ENCODE measurements at places on chromosomes 11 and 22. TPM values are rescaled to one million over a fixed set of nuclear protein-coding genes. Genes with fewer than 3 reads are reported as not detected.
A peak's percentile ranks its signal among the peaks of the same experiment; 100 is the strongest.

- DNase-seq, result no peak
These were observed 142.0 kb downstream of the SLC17A6 start for GRCh38 chr11:22479971-22480720.

- DNase-seq, result no peak
These were observed 71.8 kb downstream of the ADAMTS15 start for GRCh38 chr11:130520271-130520671.

- no peak for DNase-seq
These were observed 1149.1 kb upstream of the RAG2 start for GRCh38 chr11:37747121-37747520.

DNA sequence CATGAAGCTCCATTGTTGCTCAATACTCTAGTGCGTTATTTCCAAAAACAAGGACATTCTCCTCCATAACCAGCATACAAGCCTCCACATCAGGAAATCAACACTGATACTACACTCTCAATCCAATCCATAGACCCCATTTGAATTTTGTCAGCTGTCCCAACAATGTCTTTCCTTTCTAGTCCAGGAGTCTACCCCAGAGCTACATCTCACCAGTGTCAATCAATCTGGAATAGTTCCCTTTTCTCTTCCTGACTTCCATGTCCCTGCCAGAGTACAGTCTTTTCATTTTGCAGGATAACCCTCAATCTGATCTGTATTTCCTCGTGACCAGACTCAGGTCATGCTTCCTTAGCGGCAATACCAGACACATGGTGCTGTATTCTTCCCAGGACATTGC, 43.0 kb downstream of the TCF20 start:
- DNase-seq, result no peak

Gene ZNF408
- total RNA-seq, result 12.1 TPM

GRCh38 chr11:69111624-69112542, 43.9 kb upstream of the SMIM38 start:
- DNase-seq, result no peak

GRCh38 chr22:29308148-29308790, 1.8 kb downstream of the GAS2L1 start:
- no peak for DNase-seq

GRCh38 chr11:75468534-75469340, 35.7 kb upstream of the KLHL35 start:
- DNase-seq, result no peak

- DNase-seq, result no peak
These were observed 125.5 kb downstream of the SIK3 start for GRCh38 chr11:116972691-116973090.

- no peak for DNase-seq
These were observed 41.2 kb upstream of the GRAMD4 start for GRCh38 chr22:46578824-46579561.

Gene PRRG4
- 2.1 TPM for total RNA-seq

GRCh38 chr22:25206998-25207397, 7.3 kb downstream of the CRYBB3 start:
- no peak for DNase-seq

DNA sequence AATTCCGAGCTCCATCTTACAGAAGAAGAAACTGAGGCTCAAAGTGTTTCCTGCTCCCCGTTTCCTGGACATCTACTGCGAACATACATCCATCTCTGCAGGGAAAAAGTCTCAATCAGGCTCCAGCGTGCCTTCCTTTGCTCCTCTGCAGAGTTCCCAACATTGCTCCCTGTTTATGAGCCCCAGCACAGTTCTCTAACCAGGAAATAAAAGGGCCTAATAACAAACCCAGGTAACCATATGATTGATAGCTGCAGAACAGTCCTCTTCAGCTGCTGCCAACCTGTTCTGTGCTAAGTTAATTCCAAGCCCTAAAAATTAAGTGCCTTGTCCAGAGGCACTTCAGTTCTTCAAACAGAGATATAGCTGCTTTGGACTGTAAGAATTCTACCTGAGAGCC, 104.9 kb upstream of the ASPHD2 start:
- DNase-seq, result no peak

DNA sequence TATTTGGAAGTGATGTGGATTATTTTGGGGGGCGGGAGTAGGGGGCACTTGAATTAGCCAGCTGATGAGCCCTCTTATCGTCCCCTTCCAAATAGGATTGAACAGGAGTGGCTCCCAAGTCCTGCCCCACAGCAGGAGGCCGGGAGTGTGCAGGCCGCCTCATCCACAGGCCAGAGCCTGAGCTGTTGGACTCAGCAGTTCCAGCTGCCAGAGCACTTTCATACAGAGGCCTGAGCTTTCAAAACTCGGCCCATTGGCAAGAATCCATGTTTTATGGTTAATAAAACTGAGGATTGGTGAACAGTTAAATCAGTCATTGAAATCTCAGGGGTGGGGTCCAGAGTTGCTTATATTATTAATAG, 9.6 kb downstream of the FAM118A start:
- no peak for DNase-seq

GRCh38 chr11:102142333-102142732, 32.1 kb downstream of the YAP1 start:
- DNase-seq, result no peak

- no peak for DNase-seq
These were observed 70.2 kb downstream of the ZBTB16 start for GRCh38 chr11:114129699-114130098.

GRCh38 chr11:110474578-110474977, 44.8 kb downstream of the FDX1 start:
- DNase-seq, result no peak

DNA sequence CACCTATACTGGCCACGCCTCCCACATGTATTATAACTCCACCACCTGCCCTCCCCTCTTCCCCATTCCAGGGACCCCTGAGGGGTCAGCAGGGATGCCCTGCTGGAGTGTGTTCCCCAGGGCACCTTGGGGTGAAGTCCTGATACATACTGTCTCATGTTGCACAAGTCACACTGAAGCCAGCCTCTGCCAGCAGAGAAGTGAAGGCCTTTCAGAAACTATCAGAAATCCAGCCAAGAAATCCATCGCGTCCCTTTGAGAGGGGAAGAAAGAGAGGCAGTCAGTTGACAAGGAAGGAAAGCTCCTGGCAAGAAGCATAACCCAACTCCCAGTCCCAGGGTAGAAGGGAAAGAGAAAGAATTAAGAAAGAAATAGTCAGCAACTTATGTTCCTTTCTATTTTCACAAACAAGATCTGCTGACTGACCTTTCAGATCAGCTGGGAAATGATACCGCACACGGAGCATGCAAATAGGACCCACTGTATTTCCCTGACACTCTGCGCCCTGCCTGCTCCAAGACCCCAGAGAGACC, 45.2 kb downstream of the SC5D start:
- DNase-seq, result no peak

DNA sequence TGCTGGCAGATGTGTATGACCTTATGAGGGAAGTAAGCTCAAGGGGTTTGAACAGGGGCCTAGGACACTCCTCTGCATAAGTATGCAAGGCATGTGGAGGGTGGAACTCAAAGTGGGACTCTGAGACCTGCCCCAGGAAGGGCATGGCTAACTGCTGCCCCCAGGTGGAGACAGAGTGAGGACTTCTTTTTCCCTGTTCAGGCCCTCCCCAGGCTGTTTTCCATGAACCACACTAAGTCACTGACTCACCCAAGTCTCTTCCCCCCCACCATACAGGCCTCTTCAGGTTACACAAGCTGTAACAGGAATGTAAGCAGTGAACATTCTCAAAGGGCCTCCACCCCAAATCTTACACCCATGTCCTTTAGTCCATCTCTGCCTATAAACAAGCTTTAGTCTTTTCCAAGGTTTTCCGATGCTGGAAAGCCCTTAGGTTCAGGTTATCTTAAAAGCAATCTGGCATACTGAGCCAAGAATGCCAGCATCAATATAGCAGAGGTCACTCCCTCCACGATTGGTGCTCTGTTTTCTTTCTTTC, 13.1 kb downstream of the EEF1G start:
- DNase-seq, result no peak

Gene THYN1
- total RNA-seq, result 45.9 TPM

- no peak for DNase-seq
These were observed 41.7 kb downstream of the MOB2 start for GRCh38 chr11:1444823-1445422.

GRCh38 chr11:5007561-5007960, 12.9 kb downstream of the OR51L1 start:
- DNase-seq, result no peak

DNA sequence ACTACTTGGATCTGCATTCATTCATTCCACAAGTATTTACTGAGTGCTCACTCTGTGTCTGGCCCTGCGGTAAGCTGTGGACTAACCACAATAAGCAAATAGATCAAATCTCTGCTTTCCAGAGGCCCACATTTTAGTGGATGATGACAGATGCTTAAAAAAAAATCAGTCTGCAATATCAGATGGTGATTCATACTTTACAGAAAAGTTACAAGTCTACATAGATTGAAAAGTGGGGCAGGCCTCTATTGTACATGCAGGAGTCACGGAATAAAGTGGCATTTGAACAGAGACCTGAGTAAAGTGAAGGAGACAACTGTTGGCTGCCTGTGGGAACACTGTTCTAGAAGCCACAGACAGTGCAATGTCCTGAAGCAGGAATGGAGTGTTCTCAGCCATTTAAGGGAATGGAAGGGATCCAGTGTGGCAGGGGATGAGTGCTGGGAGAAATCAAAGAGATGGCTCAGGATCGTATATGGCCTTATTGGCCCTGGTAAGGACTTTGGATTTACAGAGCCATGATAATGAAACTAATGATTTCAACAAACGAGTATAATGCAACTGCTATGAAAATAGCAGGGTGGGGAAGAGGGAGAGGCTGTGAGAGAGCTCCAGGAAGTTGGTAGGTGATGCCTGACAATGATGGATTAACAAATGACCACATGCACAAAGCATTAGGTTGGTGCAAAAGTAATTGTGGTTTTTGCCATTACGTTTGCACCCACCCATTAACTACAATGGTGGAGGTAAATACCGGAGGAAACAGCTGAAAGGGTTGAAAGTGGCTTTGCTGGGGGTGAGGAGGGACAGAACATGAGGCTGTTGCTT, 31.1 kb downstream of the TMEM45B start:
- DNase-seq, result peak; percentile 17

DNA sequence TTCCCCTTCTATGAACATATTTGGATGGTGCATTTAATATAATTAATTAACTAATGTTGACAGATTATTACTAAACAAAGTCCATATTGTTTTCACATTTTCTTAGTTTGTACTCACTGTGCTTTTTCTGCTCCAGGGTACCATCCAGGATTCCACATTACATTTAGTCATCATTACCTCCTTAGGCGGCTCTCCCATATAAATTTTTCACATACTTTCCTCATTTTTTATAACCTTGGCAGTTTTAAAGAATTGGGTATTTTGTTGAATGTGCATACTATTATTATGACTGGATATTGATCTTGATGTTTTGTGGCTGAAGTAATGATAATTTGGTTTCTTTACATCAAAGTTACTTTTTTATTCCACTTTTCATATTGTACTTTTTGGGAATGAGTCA, 755.6 kb upstream of the ANO3 start:
- no peak for DNase-seq

Gene APOBEC3H
- total RNA-seq, result 9.4 TPM

DNA sequence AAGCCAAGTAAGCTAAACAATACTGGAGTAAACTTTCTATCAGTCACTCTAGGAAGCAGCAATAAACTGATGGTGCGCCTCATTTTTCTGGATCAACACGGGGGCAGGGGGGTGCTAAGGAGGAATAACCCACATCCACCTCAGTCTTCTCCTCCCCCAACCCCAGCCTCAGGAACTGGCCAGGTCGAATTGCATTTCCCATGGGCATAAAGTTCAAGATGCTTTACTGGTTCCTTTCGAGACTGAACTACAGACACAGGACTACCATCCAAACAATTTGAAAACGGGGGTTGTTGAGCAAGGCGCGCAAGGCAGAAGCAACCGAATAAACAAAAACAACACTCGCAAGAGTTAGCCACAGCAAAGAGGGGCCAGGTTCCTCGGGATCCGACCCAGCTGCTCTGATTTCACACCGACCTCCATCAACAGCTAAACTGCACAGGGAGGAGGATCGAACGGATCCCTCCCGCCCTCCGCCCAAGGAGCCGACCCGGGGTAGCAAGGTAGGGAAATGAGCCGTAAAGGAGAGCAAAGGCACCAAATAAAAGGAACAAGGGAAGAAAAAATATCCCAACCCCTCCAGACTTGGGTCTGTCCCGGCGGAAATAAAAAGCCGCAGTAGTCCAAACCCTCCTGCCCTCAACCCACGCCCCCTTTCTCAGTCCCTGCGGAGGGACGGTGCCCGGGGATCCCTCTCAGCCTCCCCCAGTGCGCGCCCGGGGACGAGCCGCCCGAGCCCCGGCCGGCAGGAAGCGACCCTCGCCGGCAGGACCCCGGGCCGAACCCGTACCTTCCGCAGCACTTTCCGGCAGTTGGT, 801 bp downstream of the SESN3 start:
- no peak for DNase-seq

DNA sequence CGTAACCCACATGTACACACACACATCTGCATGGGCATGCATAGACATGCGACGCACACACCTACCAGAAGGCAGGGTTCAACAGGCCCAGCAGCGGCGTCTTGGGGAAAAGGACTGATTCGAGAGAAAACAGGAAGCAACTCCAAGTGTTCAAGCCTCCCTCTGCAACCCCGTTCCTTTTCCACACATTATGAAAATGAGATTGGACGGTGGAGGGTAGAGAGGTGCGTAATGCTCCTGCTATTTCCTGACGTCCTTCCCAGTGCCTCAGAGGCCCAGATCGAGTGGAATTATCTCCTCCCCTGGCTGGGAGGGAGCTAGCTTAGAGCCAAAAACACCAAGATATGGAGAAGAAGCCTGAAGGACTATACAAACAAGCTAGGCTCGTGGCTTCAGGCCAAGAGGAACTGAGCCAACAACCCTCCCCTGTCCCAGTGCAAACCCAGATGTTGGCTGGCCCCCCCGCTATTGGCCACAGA, 289.2 kb downstream of the MN1 start:
- DNase-seq, result no peak

GRCh38 chr22:33919391-33920196, 682 bp downstream of the LARGE1 start:
- no peak for DNase-seq

DNA sequence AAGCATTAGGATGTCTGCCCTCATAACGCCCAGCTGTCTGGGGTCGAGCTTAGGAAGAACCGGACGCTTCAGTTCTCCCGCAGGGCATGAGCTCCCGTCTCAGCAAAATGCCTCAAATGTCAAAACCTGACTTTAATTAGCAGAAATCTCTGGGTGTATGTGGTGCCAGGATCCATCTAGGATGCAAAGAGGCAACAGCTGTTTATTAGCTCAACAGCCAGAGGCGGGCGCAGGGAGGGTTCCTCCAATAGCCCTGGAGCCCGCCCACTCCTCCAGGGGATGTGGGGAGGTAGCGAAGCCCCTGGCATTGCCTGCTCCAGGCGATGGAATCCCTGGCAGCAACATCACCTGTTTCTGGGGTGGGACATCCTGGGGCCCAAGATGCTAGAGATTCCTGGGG, 39.4 kb upstream of the RTL6 start:
- no peak for DNase-seq

DNA sequence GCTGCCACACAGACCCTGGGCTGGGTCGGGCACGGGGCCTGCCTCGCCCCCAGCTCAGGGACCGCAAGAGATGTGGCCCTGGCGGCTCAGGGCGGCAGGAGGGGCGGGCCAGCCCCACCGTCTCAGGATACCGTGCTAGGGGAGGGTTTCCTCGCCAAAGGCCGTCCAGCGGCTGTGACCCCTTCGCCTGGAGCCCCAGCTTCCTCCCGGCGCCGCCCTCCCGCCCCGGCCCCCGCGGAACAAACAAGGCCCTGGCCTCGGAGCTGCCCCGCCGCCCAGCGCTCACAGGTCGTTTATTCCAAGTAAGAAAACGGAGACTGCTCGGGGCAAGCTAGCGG, 543 bp upstream of the AP2A2 start:
- DNase-seq, result no peak

Measured in GM12878 (cell line).